ENCODE measurements at places on chromosomes 11 and 22.

- no peak for DNase-seq
These were observed 575.3 kb upstream of the B3GAT1 start for GRCh38 chr11:134987223-134987768.

- DNase-seq, result no peak
These were observed 68.5 kb upstream of the PPARA start for GRCh38 chr22:46081831-46082210.

DNA sequence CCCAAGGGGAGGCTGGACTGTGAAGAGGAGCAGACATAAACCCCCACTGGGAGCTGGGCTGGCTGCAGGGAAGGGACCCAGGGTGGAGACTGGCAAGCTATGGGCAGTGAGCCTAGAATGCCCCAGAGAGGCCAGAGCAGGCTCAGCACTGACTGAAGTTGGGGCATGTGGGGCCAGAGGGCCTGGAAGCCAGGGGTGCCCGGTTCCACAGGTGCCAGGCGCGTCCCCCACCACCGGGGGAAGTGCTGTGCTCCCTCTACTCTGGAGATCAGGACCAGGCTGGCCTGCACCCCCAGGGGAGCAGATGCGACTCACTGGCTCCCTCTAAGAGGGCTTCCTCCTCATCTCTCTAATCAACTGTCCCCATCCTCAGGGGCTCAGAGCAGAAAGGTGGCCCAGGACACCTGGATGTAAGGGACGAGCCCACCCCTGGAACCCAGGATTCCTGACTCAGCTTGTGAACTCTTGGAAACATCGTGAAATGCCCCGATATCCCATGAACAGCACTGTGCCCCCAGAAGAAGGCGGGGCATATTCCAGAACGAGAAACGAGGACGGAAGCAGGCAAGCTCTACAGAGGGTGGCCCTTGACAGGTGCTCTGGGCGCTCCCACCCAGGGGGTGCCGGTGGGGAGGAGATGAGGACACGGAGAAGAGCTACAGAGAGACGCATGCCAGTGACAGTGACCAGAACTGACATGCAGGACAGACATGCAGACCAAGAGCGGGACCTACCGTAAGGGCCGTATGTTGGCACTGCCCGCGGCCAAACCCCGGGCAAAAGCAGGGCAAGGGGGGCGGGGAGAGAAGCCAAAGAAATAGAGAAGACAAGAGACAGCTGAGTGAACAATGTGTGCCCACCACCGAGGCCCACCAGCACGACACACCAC lies 20.4 kb downstream of the MAFF start:
- no peak for DNase-seq

- no peak for DNase-seq
These were observed 35.2 kb upstream of the PARVG start for GRCh38 chr22:44145544-44145943.

- DNase-seq, result no peak
These were observed 38.2 kb downstream of the TRIOBP start for GRCh38 chr22:37734964-37735451.

DNA sequence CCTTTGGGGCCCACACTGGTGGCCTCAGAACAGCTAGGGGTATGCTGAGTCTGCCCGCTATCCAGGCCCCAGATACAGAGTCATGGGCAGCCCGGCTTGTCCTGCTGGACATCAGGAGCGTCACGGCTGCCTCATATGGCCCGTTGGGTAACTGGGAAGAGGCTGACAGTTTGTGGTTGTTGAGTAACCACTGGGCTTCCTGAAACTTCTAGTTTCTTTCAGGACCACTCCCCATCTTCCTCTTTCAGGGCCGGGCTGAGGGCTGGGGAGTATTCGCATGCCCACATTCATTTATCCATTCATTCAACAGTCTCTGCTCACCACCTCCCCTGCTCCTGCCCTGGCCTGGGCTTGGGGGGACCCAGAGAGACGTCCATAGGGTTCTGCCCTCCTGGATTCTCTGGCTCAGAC lies 13.4 kb upstream of the P2RY2 start:
- DNase-seq, result no peak

- no peak for DNase-seq
These were observed 69.1 kb downstream of the MICAL2 start for GRCh38 chr11:12179531-12179930.

DNA sequence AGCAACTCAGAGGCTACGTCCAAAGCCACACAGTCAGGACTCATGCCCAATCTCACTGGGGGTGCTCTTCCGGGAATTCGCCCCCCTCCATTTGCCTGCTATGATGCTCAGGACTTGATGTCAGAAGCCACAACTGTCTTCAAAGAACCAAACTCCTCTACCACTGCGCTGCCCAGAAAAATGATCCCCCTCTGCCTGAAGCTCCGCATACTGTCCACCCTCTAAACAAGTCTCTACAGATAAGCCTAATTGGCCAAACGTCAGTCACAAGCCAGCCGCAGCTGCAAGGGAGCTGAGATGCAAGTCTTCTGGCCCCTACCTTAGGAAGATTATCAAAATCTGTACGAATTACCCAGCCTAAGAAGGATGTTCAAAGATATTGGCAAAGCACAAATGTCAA lies 294.6 kb downstream of the BUD13 start:
- DNase-seq, result no peak

DNA sequence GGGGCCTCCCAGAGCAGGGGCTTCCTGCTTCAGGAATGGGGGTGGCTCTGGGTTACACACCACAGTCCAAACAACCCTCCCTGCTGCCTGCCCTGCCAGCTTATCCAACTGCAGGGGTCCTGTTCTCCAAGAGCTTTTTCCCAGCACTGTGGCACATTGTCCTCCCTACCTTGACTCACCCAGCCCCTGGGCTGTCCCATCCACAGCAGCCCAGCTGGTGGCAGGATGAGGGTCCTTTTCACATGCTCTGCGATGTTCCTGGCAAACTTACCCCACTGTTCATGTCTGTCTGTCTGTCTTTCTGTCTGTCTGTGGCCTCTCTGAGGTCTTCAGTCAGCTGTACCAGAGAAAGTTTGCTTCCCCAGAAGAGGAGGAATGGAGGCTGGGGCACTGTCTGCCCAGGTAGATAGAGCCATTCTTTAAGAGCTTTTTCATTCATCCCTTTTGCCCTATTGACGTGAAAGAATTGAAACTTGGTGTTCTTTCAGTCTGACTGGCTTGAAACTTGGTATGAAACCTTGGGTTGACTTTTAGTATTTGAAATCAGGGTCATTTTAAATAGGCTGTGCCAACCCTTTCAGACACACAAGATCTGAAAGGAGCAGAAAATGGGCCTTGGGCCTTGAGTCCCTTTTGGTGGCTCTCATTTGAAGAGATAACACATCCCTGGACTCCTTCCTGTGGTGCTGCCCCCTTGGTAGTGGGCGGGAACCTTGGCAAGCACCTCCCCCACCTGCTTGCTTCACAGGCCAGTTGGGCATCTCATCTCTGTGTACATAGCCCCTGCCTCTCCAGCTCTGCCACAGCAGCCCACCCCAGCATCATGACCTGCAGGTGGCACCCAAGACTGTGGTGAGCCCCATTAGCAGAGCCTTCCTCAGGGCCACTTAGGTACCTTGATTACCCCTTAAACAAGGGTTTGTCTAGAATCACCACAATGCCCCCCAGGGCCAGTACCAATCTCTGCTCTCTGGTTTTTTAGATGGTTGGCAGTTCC lies 74.6 kb upstream of the SUSD2 start:
- DNase-seq, result no peak

- DNase-seq, result no peak
These were observed 24.5 kb upstream of the SERPIND1 start for GRCh38 chr22:20749453-20749852.

DNA sequence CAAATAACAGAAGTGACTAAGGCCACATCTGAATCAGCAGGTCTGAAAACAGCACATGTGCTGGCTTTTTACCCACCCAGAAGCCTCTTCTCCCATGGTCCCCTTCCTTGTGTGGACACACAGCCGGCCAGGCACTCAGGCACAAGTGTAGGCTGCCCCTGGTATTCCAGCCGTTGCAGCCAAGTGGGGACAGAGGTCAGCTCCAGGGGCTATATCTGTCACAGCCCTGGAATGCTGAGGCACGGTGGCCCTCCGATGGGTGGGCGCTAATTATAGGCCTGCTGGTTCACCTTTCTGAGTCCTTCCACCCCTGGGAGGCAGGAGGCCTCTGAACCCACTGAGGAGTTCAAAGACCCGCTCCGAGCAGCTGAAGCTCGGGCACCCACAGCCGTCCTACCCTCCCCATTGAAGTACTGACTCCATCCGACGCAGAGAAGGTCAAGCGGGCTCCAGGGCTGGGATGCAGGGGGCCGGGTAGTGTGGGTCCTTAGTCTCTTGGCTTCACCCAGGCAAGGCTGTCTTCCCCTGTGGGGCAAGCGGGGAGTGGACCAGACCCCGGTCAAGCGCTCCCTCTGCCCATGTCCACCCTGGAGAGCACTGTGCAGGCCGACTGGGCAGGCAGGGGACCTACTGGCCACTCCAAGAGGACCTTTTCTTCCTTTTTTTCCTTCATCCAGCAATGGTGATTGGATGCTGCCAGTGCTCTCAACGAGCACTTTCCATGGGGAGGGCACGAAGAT lies 14.3 kb downstream of the FGF3 start:
- no peak for DNase-seq

DNA sequence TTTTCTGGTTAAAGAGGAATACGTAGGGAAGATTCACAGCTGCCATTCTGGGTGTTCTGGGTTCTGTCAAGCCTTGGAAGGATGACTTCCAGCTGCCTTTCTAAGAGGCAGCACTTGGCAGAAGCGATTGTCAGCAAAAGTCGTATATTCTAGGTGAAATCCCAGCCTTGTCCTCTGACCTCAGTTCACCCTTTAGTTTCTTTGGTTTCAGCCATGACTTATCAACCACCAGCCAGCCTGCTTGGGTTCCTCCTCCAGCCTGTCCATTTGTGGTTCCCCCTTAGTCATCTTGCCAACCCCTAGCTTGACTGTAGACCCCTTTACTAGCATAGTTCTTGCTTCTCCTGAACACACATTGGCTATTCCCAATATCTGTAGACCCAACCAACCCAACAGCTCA lies 102.3 kb upstream of the CD44 start:
- DNase-seq, result no peak

DNA sequence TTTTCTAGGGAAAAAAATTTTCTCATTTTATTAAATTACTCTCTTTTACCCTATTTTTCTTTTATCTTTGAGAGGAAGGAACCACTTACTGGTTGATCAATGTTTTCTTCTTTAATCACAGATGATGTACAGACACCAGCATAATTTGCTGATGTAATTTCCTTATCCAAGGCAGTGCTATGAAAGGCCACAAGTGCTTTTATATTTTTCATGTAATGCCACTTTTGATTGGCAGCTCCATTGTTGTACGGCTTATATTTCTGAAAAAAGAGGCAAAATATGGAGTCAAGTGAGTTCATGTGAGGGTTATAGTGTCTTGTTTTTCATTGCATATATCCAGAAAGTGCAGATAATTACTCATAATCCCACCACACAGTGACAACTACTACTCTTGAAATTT lies 322.7 kb upstream of the MPPED2 start:
- DNase-seq, result no peak

DNA sequence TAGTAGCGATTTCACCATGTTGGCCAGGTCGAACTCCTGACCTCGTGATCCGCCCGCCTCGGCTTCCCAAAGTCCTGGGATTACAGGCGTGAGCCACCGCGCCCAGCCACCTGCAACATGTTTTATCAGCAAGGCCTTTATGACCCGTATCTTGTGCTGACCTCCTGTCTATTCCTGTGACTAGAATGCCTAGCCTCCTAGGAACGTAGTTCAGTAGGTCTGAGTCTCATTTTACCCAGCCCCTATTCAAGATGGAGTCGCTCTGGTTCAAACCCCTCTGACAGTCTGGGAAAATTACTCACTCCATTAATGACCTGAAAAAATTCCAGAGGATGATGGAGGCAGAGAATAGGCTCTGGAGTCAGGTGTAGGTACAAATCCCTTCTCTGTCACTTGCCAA lies 30.0 kb upstream of the CXCR5 start:
- no peak for DNase-seq

GRCh38 chr11:80388130-80388529 lies 947.3 kb upstream of the TENM4 start:
- DNase-seq, result no peak

GRCh38 chr11:112770487-112770886 lies 190.7 kb upstream of the NCAM1 start:
- DNase-seq, result no peak

DNA sequence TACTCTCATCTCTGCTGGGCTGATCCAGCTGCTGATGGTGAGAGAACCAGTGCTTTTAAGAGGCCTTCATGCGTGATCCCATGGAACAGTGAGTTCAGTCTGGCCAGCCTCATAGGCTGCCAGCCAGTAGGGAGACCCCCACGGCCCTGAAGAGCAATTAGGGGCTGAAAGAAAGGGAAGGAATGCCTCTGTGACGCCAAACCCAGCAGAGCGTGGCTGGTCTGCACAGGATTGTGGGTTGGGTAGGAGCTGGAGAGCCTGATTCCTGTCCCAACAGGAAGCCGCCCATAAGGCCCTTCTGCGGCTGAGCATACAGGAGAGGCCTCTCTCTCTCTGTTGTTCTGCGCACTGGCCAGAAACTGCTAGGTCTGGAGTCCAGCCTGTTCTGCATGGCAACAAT lies 181.5 kb upstream of the E2F8 start:
- no peak for DNase-seq

DNA sequence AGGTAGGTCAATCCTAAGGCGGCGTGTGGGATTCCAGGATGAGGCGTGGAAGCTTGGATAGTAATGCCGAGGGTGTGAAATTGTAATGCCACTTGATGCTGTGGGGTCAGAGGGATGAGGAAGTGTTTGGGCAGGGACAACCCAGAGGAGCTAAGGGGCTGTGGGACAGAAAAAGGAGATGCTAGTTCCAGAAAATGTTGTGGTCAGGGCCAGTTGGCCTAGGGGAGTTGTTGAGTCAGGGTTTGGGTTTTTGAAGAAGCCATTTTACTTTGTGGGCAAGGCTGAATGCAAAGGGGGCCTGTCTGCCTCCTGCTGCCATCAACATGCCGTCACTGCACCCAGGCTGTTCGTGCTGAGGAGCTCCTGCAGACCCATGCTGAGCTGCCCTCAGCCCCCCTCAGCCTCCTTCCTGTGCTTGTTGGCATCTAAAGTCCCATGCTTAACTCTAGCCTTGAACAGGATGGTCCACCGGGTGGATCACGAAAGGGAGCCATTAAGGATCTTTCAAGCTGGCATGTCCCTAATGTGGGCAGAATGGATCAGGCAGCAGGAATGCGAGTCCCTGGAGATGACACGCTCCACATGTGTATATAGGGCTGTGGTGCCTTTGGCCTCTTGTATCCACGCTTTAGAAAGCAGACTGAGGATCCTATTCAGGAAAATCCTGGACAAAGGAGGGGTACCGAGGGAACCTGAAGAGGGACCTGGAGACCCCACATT lies 2.1 kb downstream of the C11orf16 start:
- no peak for DNase-seq

GRCh38 chr22:39898997-39899396 lies 1.9 kb upstream of the GRAP2 start:
- DNase-seq, result no peak

All from AG04450 (cell line).